NCI-H524 treated with DMSO at 0.1 percent for 48 hours (cell line): ENCODE measurements at places on chromosomes 2 and 18.

GRCh38 chr18:58315041-58315440 lies 271.0 kb downstream of the NEDD4L start:
- no peak for DNase-seq

DNA sequence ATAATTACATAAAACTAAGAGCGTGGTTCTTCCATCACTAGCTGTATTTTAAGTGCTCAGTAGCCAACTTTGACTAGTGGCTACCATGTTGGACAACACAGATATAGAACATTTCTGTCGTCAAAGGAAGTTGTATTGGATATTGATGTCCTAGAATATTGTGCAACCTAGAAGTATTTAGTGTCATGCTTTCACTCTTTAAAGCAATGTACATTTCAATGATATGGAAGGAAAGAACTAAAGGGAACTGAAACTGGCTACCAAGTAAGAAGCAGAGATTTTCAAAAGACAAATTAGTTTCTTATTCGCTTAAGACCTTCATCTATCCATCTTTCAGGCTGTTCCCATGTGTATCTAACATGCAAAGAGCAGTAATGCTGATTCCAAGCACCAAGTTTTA lies 85.4 kb upstream of the EML6 start:
- DNase-seq, result no peak

GRCh38 chr2:85713836-85714235 lies 19.7 kb downstream of the GNLY start:
- DNase-seq, result no peak

- DNase-seq, result no peak
These were observed 10.2 kb downstream of the C18orf32 start for GRCh38 chr18:49476664-49477411.

- DNase-seq, result no peak
These were observed 75.2 kb upstream of the SLC14A2 start for GRCh38 chr18:45540125-45540524.

GRCh38 chr2:189037518-189037917 lies 63.3 kb downstream of the COL3A1 start:
- no peak for DNase-seq
